Non-pigmented ciliary epithelial cell (primary cell): ENCODE measurements at places on chromosomes 11 and 22.

- DNase-seq, result no peak
These were observed 10.2 kb downstream of the PACS1 start for GRCh38 chr11:66080055-66080817.

DNA sequence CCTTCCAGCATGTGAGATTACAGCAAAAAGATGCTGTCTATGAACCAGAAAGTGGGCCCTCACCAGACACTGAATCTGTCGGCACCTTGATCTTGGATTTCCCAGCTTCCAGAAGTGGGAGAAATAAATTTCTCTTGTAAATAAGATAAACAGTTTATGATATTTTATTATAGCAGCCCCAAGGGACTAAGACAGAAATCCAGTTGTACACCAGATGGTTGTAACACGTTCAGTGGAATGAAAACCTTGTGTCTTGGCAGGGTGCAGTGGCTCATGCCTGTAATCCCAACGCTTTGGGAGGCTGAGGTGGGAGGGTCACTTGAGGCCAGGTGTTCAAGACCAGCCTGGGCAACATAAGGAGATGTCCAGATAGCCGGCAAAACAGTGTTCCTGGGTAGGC is 61.8 kb downstream of the MCHR1 start:
- DNase-seq, result no peak

- no peak for DNase-seq
These were observed 539 bp downstream of the EIF4ENIF1 start for GRCh38 chr22:31488988-31489617.

GRCh38 chr11:85088286-85088685 is 538.9 kb downstream of the DLG2 start:
- peak; percentile 18 for DNase-seq

DNA sequence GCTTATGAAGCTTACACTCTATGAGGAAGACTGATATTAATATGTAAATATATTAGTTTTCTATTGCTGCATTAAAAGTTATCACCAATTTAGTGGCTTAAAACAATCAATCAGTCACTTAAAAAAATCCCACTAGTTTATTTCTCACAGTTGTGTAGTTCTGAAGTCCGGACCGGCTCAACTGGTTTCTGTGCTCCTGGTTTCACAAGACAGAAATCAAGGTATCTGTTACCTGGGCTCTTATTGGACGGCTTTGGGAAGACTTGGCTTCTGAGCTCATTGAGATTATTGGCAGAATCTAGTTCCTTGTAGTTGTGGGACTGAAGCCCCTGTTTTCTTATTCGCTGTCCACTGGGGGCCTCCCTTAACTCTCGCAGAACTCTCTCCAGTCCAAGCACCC is 343.0 kb downstream of the RAB38 start:
- no peak for DNase-seq
